Stimulated activated CD8-positive, alpha-beta memory T cell treated with anti-CD3 and anti-CD28 coated beads, Interleukin-4, amount 100 ng/mL, for 48 hours (primary cell): ENCODE measurements at places on chromosomes 12 and 14.

DNA sequence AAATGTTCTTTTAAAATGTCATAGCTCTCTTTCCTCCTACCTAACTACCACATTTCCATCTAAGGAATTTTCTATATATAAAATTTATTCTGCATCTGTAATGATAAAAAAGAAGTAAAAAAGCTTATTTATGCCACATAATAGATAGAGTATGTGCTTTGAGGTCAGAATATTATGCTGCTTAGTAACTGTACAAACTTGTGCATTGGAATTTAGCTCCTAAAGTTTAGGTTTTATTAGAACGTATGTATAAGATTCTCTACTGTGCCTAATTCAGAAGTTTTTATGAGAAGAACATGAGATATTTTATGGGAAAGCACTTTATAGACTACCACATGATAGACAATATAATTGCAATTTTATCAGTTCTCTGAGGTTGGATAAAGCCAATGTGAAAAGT, 384.6 kb downstream of the SLC16A7 start:
- DNase-seq: no peak

DNA sequence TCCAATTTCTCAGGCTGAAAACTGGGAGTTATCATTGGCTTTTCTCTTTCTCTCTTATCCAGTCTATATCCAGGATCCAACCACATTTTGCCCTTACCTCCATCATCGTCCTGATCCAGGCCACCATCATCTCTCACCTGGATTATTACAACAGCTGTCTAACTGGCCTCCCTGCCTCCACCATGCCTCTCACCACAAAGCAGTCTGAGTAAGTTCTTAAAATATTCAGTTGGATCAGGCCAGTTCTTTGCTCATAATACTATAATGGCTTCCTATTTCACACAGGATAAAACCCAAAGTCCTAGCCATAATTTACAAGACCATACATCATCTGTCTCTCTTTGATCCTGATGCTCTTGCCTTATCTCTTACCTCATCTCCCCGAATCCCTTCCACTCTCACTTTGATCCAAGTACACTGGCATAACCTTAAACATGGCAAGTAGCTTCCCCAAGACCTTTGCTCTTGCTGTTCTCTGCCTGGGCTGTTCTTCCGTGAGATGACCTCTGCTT, 133.4 kb upstream of the RAP1B start:
- no peak for DNase-seq

DNA sequence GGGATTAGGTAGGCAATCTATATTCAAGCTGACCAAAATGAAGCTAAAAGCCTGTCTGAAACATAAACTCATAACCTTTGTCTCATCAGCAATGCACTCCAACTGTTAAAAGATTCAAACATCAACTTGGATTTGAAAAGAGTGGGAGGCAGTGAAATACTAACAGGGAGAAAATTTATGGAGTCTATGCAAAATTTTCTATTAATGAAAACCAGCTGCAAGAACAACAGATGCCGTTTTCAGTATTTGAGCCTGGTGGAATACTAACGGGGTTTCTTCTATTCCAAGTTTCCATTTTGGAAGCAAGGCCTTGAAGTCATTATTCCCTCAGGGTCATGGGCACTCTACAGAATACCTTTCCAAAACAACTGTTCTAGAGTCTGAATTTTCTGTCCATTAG, 88.3 kb downstream of the LRP6 start:
- no peak for DNase-seq

- DNase-seq: no peak
Measured at GRCh38 chr12:123061441-123062205, 81.1 kb downstream of the ARL6IP4 start.

GRCh38 chr14:86847140-86847539, 1145.8 kb downstream of the GALC start:
- no peak for DNase-seq

DNA sequence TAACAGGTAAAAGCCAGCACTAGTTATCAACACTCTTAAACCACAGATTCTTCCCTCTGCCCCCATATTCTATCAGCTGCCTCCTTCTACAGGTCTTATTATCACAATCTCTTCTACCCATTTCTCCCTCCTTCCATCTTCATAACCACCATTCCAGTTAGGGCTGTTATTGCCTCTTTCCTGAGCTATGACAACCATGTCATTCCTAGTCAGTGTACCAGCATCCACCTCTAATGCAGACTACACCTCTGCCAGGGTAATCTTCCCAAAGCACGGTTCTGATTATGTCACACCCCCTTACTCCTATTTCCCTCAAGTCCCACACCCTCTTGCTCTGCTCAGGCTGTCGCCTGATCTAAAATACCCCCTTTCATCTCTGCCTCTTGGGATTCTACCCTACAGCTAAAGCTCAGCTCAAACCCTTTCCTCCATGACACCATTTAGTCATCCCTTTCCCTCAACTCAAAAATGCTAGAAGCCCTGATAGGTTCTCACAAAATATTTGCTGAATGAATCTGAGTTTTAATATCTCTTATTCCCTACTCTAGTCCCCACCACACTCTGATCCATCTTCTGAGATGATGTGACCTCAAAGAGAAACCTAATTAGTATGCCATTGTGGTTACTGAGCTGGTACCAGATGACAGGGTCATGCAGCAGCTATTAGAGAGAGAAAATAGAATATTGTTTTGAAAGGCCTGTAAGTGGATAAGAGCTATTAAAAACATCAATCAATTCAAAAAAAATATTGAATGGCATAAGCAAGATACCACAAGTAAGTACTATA, 11.7 kb downstream of the RACGAP1 start:
- DNase-seq: no peak

GRCh38 chr14:21860172-21860571, 186.6 kb upstream of the OR4E1 start:
- peak; percentile 52 for DNase-seq

- no peak for DNase-seq
Measured at GRCh38 chr12:89278169-89278568, 74.1 kb downstream of the DUSP6 start.

GRCh38 chr14:93978735-93979134, 2.4 kb upstream of the ASB2 start:
- no peak for DNase-seq

DNA sequence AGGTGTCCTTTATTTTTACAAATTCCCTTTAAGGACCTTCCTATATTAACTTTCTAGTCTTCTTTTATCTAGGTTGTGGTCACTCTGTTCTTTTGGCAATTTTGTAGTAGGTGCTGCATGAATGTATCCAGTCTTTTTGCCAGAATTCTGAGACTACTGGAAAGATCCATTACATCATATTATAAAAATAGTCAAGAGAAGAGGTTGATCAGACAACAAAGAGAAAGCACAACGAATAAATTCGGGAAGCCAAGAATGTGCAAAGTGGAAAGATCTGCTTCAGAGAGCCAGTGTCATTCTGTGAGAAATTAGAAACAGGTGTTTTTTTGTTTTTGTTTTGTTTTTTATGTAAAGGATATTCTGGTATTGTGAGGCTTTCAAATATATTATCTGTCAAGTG, 15.8 kb upstream of the SLC16A7 start:
- no peak for DNase-seq

DNA sequence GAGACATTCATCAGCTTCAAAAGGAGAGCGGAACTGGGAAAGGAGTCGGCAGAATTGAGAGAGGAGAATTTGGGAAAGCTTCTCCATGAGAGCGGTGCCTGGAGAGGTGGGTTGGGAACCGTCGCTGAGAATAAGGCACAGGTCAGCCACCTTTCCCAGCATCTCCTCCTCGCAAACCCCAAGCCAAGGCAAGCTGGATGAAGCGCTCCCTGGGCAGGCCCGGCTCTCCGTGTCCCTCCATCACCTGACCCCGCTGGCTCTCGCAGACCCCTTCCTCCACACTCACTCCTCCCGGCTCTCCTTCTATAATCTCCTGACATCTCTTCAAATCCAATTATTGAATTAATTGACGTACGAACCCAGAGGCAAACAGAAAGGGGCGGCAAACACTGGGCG, 18.9 kb upstream of the ATP5MC2 start:
- DNase-seq: no peak

- DNase-seq: peak; percentile 89
Measured at GRCh38 chr14:66070542-66071319, 415.4 kb upstream of the CCDC196 start.

DNA sequence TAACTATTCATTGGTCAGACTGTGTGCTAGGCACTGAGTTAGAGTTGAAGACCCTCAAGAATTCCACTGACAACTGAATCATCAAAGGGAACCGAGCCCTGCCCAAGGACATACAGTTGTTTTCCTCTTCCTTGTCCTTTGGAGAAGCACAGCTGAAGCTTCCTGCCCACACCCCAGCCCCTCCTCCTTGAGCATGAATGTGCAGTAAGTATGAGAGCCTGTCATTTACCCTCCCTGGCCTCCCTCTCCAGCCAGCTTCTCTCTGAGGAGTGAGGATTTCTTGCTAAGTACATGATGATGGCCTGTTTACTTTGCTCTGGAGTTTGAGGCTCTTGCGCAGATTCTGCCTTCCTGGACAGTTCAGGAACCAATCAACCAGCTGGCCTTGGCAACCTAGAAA, 235.2 kb downstream of the CACNA1C start:
- no peak for DNase-seq

DNA sequence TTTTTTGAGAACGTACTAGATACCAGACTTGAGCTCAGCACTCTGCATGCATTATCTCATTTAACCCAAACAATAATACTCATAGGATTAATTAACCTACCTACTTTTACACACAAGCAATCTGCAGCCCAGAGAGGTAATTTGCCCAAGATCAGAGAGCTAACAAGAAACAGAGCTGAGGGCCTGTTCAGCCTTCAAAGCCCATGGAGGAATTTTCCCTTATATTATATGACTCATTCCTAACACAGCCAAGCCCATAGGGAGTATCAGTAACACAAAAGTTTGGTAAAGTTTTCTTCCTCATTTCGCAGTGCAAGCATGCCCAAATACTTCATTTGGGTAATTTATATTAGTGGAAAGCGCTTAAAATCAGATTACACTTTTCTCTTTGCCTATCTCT, 94.7 kb downstream of the GALC start:
- DNase-seq: no peak

GRCh38 chr12:93974252-93974651, 174.1 kb upstream of the PLXNC1 start:
- DNase-seq: no peak

GRCh38 chr14:99873653-99874052, 80.4 kb downstream of the EML1 start:
- DNase-seq: no peak

DNA sequence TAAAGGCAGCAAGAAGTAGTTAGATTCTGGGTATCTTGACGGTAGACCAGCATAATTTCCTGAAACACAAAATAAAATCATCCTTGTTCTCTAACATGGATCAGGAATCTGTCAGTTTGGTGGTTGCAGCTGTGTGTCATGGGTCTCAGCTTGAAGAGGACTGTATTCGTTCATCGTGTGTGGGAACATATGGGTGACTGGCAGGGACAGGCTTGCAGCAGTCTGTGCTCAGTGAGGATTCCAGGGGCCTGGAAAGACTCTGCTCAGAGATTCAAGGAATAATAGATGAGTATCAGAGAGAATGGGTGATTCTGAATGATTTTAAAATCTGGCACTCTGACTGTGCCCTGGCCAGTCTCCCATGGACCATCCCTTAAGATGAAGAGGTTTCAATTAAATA, 421.6 kb downstream of the APAF1 start:
- DNase-seq: no peak

GRCh38 chr12:128906485-128907137, 53.3 kb downstream of the GLT1D1 start:
- DNase-seq: no peak

- DNase-seq: no peak
Measured at GRCh38 chr12:28568118-28568517, 377.9 kb downstream of the CCDC91 start.

DNA sequence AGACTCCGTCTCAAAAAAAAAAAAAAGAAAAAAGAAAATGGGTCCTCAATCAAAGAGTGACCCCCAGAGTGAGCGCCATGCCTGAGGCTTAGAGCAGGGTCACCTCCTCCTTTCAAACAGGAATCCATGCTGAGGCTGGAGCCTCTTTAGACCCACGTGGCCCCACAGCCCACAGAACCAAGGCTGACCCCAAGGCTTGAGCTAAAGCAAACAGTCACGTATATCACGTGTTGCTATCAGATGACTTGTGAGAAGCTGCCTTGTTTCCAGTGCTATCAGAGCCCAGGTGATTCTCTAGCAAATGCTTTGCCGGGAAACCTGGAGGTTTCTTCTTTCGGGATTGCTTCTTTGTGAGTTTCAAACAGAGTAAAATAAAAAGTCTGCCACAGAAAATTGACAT, 31.7 kb upstream of the DYNC1H1 start:
- no peak for DNase-seq

- no peak for DNase-seq
Measured at GRCh38 chr12:21665816-21666215, 8.2 kb upstream of the LDHB start.

GRCh38 chr14:67514203-67514607, 18.9 kb upstream of the PLEKHH1 start:
- DNase-seq: no peak

- DNase-seq: no peak
Measured at GRCh38 chr12:59005193-59005955, 85.1 kb upstream of the LRIG3 start.

DNA sequence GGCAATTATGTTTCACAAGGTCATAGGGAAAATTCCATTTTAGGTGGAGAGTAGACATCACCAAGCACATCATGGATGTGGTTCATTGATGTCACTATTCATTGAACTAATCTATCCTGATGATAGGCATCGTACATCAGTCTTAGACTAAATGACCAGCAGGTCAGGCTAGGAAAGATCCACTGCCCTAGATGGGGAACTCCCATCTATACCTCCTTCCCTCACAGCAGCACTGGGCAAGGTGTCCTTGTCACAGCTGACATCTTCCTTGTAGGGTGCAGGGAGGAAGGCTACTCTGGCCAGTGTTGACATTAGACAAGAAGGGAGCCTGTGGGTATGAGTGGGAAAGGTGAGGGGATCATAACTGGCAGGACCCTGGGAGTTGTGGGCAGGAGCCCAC, 63.8 kb upstream of the CAPRIN2 start:
- DNase-seq: no peak

- no peak for DNase-seq
Measured at GRCh38 chr14:76430017-76430416, 54.1 kb downstream of the ESRRB start.

- DNase-seq: no peak
Measured at GRCh38 chr12:51528852-51529650, 62.0 kb upstream of the SCN8A start.

GRCh38 chr12:114291389-114292060, 114.4 kb downstream of the TBX5 start:
- DNase-seq: no peak

GRCh38 chr12:32400114-32400672, 835 bp downstream of the FGD4 start:
- DNase-seq: no peak

- DNase-seq: no peak
Measured at GRCh38 chr12:52771088-52771487, 6.1 kb downstream of the KRT76 start.

- no peak for DNase-seq
Measured at GRCh38 chr12:38601949-38602348, 285.4 kb downstream of the ALG10B start.

GRCh38 chr12:121968876-121969275, 50.5 kb downstream of the CFAP251 start:
- no peak for DNase-seq

- DNase-seq: no peak
Measured at GRCh38 chr14:60878121-60878520, 102.8 kb downstream of the TRMT5 start.

GRCh38 chr14:80315681-80316080, 104.4 kb upstream of the DIO2 start:
- DNase-seq: no peak
